AG08395 (cell line): ENCODE measurements at places on chromosomes 4 and X.

- peak; percentile 13 for DNase-seq
These were observed 3.1 kb downstream of the CXXC4 start for GRCh38 chr4:104491481-104492182.

DNA sequence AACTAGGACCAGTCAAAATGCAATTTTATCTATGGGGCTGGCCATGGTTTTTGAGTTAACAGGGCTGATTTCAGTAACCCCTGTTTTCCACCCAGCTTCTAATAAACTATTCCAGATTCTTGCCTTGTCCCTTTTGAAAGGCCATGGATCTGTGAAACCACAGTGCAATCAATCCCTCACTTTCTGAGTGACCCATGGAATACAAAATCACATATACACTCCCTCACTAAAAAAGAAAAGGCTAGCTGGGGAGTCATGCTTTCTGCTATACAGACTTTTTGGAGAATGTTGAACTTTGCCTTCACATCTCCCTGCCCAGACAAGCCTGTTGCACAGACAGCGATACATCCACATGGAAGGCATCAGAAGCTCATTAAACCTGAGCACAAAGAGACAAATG, 47.9 kb downstream of the MAD2L1 start:
- DNase-seq, result no peak

GRCh38 chrX:7242613-7243012, 94.7 kb upstream of the PUDP start:
- no peak for DNase-seq

DNA sequence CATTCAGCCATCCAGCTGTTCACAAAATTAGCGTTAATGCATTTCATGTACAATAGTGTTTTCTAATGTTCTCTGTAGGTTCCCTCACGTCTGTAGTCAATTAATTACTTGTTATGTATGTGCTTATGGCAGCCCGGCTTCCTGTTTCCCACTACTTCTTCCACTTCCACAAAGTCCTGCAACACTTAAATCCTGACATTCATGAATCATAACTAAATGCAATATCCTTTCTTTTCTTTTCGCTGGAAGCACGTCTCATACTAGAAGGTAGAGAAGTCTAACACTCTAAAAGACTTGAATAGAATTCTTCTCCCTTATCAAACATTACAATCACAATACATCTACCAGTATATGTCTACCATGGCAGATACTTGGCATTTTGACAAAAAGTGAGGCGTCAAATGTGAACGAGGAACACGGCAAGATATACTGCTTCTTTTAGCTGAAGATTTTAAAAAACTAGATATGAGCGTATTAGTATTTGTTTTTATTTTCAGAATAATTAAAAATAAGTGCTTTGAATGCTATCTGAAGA, 239.0 kb upstream of the DIAPH2 start:
- DNase-seq, result no peak

GRCh38 chr4:76535603-76536372, 100.8 kb downstream of the SHROOM3 start:
- peak; percentile 48 for DNase-seq

GRCh38 chrX:7146703-7147412, 654 bp upstream of the STS start:
- DNase-seq, result no peak

- DNase-seq, result peak; percentile 24
These were observed 162.1 kb downstream of the INPP4B start for GRCh38 chr4:142683997-142684396.

GRCh38 chr4:141815646-141816045, 179.3 kb downstream of the IL15 start:
- no peak for DNase-seq

- no peak for DNase-seq
These were observed 123.4 kb downstream of the MFAP3L start for GRCh38 chr4:169902658-169903345.

GRCh38 chr4:73648478-73648877, 28.2 kb upstream of the RASSF6 start:
- DNase-seq, result no peak

DNA sequence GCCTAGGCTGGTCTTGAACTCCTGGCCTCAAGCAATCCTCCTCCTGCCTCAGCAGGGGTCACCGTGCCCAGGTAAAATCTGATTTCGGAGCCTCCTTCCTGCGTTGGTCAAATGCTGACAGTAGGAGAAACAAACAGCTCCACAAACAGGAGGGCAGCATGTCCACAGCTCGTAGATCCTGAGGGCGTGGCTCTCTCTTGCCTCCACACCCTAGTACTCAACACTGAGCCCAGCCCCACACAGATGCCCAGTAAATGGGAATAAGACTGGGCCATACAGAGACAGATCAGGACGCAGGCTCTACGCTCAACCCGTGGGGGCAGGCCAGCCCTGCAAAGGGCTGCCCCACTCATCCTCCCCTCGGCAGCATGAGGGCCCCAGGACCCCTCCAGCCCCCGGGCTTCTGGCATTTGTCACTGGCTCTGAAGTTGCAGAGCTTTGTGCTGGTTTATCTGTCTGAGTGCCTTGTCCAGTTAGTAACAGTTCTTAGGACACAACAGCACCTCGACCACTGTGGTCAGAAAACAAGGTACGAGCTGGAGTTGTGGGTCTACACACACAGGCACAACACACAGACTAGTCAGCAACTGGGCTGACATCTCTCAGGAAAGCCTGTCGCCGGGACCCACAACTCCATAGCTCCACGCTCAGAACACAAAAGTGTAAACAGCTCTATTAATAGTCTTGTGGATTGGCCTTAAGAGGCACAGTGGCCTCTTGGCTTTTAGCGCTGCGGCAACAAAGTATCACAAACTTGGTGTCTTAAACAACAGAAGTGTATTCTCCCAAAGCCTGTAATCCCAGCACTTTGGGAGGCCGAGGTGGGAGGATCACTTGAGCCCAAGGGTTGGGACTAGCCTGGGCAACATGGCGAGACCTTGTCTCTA, 5.2 kb downstream of the TNIP2 start:
- no peak for DNase-seq

DNA sequence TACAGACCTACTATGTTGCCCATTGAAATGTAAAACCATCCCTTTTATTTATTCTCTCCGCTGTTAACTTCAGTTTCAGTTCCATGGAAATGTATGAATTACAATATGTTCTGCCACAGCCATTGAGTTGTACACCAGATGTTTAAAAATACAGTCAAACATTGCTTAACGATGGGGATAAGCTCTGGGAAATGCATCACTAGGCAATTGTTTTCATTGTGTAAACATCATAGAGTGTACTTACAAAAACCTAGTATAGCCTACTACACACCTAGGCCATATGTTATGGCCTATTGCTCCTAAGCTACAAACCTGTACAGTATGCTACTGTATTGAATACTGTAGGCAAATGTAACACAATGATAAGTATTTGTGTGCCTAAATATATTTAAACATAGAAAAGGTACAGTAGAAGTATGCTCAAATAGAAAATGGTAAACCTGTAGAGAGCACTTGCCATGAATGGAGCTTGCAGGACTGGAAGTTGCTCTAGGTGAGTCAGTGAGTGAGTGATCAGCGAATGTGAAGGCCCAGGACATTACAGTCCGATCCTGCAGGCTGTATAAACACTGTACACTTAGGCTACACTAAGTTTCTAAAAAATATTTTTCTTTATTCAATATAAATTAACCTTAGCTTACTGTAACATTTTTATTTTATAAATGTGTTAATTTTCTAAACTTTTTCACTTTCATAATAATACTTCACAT, 2.7 kb upstream of the PF4V1 start:
- DNase-seq, result no peak

DNA sequence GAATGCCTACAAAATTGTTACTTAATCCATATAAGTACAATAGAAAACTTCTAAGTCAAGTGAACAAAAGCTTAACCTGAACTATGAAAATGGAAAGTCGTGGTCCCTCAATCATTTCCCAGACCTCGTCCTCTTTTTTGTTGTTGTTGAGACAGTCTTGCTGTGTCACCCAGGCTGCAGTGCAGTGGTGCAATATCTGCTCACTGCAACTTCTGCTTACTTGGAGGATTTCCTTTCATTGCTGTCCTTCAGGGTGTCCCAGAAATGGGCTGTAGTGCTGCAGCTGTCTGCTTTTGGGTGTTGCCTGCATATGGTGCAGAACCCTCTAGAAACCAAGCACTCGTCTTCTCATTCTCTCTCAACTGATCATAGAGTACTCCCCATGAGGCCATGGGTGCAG, 75.0 kb upstream of the IL2 start:
- DNase-seq, result no peak

DNA sequence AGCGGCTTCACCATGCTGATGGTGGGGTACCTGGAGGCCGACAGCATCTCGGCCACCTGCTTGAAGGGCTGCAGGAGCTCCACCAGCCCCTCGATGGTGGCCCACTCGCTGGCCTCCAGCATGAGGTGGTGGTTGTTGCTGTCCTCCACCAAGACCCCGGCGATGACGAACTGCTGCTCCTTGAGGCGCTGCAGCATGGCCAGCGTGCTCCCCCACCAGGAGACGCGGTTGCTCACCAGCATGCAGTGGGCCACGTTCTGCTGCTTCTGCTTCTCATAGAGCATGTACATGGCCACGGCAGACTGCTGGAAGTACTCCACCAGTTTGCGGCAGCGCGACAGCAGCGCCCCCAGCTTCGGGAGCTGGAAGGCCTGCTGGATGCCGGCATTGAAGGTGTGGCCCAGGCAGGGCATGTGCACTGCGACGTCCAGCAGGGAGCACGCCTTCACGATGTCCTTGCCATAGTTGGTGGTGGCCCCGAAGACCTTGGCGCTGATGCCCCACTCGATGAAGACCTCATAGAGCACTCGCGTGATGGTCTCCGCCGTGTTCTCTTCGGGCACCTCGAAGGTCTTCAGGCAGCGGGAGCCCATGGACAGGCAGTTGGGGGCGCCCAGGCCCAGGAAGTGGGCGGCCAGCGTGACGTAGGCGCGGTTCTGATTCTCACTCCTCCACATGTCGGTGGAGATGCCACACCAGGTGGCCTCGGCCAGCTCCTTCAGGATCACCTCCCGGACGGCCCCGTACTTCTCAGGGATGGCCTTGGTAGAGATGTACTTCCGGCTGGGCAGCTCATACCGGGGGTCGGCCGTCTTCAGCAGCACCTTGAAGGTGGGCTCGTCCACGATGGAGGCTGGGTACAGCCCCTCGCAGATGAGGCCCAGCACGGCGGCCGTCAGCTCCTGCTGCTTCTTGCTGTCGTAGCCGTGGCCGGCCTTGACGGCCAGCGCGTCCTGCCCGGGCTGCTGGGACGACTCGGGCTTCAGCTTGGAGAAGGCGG, 11.0 kb downstream of the DHRSX start:
- DNase-seq, result no peak

- peak; percentile 93 for DNase-seq
These were observed 215.8 kb upstream of the SFRP2 start for GRCh38 chr4:154004507-154005170.

GRCh38 chr4:128528793-128529553, 241.4 kb upstream of the PGRMC2 start:
- DNase-seq, result peak; percentile 93

DNA sequence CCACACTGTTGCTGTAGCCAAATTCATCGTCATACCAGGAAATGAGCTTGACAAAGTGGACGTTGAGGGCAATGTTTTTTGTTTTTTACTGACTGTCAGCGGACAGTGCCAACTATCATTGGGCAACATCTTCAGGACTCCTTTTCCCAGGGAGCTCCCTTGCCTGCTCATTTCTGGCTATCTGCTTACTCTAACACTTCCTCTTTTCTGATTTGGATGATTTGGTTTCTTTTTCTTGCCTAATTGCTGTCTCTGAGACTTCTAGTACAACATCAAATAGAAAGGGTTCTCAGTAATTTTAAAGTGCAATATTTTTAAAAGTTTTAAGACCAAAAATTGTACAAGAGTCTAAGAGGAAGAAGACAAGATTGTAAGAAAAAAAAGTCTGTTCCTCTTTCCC, 92.0 kb upstream of the KLHL4 start:
- no peak for DNase-seq

- no peak for DNase-seq
These were observed 38.2 kb downstream of the AFF1 start for GRCh38 chr4:86972997-86973396.

GRCh38 chr4:3655963-3656362, 110.2 kb upstream of the ADRA2C start:
- no peak for DNase-seq

DNA sequence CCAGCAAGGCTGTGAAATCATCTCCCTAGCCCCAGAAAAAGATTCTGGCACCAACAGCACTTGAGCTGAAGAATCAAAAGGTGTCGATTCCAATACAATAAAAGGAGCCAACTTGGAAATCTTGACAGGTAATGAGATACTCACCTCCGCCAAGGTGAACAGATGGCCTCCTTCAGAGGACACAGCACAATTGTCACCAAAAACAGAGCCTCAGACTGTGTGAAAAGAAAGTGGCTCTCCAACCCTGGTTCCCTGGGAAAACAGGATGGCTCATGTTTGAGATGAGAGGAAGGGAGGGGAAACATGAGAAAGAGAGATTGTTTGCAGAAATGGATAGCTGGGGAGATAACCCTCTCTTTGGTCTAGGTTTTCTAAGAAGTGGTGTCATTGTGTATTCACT, 168.9 kb downstream of the HS3ST1 start:
- no peak for DNase-seq

DNA sequence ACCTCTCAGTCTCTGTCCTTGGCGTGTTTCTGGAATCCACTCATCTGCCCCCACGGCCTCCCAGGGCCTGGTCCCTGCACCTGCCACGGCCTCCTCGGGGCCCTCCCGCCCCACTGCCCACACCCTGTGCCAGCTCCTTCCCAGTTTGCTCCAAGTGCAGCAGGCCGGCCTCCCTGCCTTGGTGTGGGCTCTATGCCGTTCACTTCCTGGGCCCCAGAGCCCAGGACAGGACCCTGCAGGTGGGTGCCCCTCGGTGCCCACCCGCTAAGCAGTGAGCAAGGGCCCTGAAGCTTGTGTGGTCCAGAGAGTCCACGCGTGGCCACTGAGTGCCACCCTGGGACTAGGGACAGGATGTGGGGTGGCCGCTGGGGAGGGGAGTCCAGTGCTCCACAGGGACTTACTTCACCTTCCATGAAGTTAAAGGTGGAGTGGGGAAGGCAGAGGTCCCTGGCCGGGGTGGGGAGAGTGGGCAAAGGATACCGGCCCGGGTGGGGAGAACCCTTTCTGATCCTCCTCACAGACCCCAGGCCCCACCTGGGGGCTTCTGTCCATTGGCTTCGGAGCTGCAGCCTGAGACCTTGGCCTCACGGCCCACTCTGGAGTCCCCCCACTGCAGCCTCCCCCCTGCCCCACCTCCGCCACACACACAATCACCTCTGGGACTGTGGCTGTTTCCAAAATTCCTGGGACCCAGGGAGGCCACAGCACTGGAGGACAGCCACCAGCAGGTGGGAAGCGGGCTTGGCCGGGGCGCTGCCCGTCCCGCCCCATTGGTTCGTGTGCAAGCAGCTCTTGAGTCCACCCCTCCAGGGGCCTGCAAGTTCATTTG, 60.0 kb upstream of the NKX1-1 start:
- DNase-seq, result no peak

DNA sequence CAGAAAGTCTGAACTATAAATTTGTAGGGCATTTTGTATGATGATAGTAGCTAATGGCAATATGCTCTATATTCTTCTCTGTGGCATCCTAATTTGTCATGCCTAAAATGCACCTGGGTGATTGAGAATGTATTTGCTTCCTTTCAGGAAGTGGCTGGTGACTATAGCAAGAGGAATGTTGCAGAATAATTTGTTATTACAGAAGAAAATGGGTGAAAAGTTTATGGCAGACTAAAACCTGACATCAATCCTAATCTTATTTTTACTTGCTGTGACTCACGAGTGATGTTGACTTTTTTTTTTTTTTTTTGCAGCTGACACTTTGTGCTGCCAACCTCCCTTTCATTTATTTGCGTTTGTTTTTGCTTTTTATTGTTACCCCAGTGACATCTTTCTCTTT, 141.1 kb downstream of the MSL3 start:
- DNase-seq, result no peak

GRCh38 chr4:128275346-128275745, 12.3 kb downstream of the PGRMC2 start:
- DNase-seq, result peak; percentile 23
